ENCODE measurements at places on chromosomes 12 and 14.

DNA sequence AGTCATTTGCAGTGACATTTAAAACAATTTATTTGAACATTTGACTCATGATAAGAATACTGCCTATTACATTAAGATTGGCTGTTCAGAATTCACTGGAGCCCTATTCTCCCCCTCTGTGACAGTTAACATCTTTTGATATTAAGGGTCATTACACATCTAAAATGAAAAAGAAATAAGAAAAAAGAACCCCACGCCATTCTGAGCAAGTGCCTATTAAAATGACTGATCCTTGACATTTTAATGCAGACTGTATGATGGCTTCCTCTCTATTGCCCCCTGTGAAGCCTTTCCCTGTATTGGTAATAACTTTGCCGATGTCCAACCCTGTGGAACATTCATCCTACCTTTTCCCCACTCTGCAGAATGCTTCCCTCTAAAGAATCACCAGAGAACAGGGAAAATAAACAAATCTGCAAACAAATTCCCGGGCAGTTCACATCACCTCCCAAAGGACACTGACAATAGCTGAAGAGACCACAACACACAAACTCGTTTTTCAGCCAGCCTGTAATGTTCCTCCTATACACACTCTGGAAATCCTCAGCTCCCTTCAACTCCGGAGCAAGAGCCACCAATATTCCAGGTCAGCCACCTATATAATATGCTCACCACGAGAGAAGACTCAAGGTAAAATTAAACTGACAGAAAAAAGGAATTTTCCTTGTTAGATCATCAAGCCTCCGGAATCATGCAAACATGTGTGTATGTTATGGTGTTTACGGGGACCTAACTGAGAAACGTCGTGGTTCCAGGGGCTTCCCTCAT, 2.1 kb downstream of the NIN start:
- DNase-seq, result no peak

DNA sequence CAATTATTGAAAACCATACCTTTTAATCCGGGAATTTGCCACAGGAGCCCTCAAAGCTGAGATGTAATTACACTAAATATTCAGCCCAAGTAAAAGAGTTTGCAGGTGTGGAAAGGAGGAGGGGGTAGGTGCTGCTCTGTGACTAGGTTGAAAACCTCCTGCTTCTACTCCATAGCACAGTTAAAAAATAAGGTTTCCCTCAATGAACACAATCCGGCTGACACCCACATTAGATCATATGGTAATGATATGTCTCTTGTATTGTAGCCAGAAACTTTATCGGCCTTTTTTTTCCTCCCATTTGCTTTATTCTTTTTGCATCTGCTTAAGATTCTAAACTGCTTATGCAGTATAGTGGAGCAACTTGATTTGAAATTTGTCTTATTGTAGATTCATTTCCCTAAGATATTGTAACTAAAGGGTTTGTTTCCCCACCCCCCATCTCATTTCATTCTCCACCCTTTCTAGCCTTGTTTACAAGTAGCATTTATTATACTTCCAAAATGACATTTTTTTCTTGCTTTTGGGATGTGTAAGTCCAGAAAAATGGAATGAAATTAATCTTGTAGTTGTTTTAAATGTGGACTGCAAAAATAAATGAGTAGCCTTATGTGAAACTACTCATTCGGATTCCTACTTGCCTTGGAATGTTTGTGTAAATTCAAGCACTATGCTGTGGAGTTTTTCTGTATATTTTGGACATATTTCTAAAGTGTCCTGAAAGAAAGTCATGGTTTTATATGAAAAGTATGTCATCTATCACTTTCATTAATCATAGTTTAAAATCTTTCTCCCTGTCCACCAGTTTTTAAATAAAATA, at the start of gene DCN:
Gene DCN, minus strand, starts transcription at position 182 of the 820 bp plus-strand sequence. CDS start 4,265 bp downstream, outside the sequence.
- DNase-seq, result no peak

- DNase-seq, result no peak
Observed at GRCh38 chr14:45610318-45610717, 357.3 kb upstream of the MIS18BP1 start.

DNA sequence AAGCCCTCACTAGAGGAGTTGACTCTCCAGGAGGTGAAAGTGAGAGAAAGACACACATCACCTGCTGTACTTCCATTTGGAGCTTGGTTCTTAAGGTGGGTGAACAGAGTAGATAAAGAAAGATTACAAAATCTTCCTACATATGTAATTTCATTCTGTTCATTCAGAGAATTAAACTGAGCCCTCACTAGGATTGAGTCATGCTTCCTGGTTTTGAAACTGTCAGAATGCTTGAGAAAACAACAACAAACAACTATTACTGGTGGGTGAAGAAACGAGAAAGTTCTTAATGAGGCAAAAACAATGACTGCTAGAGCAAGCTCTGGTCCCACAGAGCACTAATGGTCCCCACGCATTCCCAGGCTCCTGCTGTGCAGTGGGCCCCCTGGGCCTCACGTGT, 841.7 kb downstream of the VRK1 start:
- no peak for DNase-seq

- no peak for DNase-seq
Observed at GRCh38 chr14:91745344-91745743, 13.5 kb upstream of the CATSPERB start.

DNA sequence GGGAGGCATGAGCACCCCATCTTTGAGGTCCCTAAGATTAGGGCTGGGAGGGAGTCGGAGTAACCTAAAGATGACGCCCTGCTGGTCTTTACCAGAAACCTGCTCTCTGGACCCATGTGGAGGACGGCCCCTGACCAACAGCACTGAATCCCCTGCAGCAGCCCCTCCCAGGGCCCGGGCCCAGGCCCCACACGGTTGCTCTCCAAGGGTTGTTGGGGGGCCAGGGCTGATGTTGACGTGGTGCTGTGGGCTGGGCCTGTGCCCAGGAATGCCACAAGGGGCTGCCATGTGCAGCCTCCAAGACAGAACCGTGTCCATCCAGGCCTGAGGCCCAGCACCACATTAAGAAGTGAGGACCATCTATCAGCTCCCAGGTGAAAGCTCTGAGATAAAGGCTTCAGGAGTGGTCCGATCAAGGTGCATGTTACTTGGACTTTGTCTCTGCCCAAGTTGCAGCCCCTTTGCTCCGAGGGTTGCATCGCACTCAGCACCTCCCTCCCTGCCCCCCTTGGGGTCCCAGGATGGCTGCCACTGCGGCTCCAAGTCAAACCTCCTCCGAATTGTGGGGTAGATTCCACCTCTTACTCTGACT, 29.6 kb downstream of the LRCOL1 start:
- no peak for DNase-seq

DNA sequence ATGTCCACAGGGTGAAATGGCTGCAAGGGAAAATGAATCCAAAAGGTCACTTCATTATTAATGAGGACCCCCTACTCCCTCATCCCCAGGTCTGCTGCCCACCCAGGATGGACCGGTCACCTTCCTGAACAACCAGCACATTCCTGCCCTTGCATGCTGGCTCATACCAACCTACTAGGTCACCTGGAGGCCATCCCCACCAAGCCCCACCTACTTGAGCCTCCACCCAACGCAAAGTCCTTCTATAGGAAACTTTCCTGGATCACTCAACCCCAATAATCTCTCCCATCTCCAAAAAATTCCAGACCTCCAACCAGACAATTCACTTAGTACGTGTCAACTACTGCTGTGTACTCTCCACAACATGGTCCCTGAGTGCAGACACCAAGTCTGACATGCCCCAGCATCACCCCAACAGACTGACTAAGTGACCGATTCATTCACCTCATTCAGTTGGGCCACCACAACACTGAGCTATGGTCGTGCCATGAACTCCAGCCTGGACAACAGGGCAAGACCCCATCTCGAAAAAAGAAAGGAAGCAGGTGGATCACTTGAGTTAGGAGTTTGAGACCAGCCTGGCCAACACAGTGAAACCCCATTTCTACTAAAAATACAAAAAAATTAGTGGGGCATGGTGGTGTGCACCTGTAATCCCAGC, 18.1 kb downstream of the CLMN start:
- DNase-seq, result no peak

DNA sequence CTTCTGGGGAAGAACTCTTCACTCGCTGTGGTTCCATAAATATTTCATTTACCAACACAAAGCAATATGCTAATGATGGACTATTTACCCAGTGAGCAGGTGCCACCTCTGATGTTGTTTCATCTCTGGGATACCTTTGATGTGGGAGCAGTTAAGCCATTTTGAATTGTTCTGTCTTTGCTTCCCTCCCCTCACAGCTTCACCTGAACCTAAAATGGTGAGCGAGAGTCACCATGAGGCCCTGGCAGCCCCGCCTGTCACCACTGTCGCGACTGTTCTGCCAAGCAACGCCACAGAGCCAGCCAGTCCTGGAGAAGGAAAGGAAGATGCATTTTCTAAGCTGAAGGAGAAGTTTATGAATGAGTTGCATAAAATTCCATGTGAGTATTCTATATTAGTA, 352.7 kb downstream of the SYT1 start:
- no peak for DNase-seq

DNA sequence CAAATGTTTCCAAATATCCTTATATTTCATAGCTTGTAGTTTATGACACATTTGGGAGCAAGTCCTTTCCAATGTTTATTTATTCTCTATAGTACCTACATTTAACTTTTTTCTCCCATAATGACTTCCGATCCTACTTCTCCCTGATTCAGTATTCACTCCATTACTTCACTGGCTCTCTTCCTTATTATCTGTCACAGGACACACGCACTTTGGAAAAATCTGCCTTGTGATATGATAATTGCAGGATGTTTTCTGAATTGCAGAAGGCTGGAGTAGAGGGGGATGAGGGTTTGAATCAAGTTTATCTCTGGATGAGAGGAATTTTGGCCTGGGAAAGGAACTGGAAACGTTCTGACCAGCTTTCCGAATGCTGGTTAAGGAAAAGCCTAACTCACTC, 75.0 kb downstream of the HMGA2 start:
- DNase-seq, result no peak

DNA sequence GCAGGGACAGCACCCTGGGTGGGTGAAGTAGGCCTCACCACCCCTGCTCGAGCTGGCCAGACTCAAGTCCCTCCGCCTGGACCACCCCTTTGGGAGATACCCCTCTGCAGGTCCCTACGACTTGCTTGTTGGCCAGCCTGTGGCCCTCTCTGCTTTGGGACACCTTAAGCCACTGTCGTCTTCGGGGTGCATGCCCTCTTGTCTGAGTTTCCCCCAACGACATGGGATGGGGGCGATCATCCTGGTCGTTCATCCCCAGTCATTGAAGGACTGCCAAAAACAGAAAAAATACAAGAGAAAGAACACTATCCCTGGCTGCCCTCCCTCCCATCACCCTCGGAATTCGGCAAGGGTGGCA, 151.1 kb downstream of the DPF3 start:
- DNase-seq, result no peak

- no peak for DNase-seq
Observed at GRCh38 chr12:19454837-19455236, 15.5 kb downstream of the AEBP2 start.

GRCh38 chr14:36243183-36243582, 66.7 kb upstream of the PTCSC3 start:
- no peak for DNase-seq

DNA sequence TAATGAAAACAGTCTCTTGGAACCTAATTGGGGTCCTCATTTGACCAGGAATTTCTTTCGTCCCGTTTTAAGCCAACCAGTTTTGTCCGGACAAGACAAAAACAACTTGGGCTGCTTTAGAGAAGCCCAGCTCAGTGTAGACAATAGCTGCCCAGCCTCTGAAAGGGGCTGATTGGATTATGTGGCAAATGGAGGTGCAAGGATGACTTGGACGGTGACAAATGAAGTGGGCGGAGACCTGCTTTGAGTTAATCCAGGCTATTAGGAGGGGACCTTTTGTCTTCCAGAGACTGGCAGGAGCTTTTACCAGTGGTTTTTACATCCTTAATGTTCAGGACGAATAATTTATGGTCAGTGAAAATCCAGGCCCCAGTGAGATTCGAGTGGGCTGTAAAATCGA, 4.8 kb downstream of the MEG3 start:
- DNase-seq, result no peak

DNA sequence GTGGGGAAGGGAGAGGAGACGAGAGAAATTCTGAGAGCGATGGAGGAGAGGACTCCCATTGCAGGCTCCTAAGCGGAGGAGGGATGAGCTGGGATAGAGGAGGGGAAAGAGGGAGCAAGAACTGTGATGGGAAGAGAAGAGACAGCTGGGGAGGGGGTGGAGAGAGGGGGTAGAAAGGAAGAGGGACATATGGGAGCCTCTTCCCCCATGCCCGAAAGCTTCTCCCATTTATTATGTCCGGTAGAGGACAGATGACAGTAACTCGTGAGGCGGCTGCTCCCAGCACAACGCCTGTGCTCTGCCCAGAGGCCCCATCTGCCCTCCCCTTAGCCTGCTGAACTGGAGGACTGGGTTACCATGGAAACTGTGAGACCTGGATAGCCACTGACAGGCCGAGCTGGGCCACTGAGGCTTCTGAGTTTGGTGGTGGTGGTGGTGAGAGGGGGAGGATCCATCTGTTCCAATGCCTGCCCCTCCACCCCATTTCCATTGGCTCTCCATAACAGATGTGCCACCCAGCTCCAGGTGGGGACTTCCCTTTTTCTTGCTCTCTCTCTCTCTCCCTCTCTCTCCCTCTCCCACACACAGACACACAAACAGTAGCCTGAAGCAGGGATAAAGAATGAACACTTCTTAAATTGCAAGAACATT, 8.3 kb downstream of the CPNE6 start:
- DNase-seq, result no peak

DNA sequence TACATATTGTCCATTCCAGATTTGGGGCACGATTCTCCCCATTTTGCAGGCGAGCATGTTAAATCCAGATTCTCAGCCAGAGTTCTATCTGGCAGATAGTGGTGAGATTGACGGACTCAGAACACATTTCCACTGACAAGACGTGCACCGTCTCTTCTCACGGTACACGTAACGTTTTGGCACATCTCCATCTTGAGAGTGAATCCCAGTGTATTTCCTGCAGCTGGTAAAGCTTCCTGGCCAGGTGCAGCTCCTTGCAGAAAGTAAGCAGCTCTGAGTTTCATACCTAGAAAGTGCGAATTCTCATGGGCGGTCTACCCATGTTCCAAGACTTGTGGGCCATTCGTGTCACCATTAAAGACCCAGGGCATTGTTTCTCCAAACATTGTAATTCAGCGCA, 102.6 kb downstream of the TSPAN9 start:
- DNase-seq, result no peak

DNA sequence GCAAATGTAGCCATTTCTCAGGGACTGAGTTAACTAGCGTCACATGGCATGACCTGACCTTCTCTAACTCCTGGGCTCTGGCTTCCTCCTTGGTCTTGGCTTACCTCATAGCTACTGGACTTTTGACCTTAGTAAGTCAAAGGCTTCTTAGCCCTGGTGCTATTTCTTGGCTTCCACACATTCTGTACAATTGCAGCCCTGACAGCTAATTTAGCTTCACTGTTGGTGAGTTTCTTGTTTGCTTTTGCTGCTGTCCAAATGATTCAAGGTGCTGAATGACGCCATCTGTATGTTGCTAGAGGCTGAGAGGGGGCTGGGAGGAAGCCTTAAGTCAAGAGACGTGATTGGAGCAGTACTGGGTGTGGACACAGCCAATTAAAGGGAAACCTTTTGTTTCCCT, 202.7 kb downstream of the PRKD1 start:
- DNase-seq, result no peak
